ENCODE measurements at places on chromosomes 16 and 17.

DNA sequence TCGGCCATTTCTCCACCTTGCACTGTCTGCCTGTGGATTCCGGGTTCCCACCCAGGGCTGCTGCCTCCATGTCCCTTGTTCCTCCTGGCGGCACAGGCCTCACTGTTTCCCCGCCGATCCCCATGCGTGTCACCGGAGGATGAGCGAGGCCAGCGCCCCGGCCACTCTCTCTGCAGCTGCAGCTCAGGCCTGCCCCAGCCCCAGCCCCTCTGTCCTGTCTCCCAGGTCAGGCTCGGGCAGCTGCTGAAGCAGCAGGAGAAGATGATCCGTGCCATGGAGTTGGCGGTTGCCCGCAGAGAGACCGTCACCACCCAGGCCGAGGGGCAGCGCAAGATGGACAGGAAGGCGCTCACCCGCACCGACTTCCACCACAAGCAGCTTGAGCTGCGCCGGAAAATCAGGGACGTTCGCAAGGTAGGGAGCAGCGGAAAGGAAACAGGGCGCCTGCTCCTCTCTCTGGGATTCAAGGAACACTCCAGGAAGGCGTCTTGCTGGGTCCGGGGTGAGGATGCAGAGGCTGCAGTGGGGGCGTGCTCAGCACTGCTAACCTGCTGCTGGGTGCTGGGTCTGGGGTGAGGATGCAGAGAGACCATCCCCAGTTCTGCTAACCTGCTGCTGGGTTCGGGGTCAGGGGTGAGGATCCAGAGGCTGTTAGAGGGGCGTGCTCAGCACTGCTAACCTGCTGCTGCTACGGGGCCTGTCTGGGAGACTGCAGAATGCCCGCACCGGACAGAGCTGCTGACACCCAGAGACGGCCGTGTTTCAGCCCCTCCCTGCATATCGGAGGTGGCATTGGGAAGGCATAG is 6.1 kb upstream of the GAA start:
- DNase-seq, result no peak

DNA sequence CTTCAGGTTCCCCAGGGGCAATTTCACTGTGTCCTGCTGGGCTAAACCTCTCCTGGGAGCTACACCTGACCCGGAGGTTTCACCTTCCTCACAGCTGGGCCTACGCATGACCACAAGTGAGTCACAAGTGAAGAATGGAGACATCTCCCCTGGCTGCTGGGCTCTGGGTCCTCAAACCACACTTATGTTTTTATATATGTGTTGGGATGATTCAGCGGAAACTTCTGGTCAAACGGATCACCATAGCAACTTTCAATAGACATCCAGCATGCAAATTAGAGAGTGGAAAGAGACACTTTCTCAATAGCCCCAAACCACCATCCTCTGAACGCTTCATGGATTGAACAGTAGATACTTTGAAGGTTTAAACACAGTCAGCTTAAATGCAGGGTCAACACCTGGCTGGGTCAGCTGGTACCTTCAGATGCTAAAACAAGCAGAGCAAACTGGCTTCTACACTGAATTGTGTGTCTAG is 28.0 kb upstream of the MAF start:
- no peak for DNase-seq

DNA sequence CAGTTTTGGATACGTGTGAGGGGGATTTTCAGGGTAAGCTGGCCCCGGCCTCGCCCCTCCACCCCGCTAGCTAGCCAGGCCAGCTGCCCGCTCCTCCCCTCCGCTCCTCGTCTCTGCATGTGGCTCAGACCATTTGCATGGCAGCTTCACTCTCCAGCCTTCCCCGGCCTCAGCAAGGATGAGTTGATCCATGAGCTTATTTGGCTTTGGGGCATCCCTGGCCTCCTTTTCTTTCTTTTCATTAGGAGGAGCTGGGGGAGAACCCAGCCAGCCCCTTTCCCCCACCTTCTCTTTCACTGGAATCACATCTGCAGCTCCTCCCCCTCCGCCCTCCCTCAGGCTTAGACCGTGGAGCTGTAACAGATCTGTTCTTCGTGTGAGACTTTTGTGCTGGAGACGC is 30.7 kb downstream of the ELAC2 start:
- no peak for DNase-seq

DNA sequence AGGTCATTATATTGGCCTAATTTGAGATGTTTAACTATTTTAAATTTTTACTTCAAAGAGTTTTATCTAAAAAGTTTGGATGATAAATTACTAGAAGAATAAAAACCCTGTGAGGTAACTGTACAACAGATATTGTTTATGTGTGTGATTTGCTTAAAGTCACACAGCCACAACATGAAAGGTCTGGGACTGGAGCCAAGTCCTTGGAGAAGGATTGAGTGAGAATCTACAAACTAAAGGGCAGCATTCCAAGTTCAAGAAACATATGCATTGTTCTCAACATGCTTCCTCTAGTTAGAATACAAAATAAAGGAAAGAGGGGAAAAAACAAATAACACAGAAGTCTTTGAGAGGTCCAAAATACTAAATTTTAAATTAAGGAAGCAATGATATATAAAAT is 131.5 kb upstream of the MON1B start:
- peak; percentile 45 for DNase-seq

- no peak for DNase-seq
These were observed at the start of gene GUCY2D for GRCh38 chr17:8001976-8002720. Gene GUCY2D, plus strand, starts transcription at chr17:8002615. Its CDS starts 433 bp downstream, at chr17:8003048.

Measured in mesothelial cell of epicardium (in vitro differentiated cells).